Fibroblast of villous mesenchyme (primary cell): ENCODE measurements at places on chromosomes 6 and 20.

DNA sequence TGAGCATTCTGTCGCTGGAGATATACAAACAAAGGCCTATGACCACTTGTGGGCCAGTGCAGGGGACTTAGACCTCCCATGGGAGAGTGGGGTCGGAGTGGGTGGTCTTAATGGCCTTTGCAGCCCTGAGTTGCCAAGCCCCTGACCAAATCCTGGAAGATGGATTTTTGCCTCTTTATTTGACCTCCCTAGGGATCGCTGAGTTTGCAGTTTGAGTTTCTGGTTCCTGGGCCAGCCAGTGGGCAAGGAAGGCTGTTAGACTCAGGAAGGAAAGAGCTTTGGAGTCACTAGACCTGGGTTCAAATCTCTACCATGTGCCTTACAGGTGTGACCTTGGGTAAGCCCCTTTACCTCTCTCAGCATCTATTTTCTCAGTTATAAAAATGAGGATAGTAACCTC, 94.1 kb downstream of the CD40 start:
- no peak for DNase-seq

GRCh38 chr6:23980965-23981364, 145.1 kb upstream of the NRSN1 start:
- DNase-seq = no peak

GRCh38 chr6:54768494-54768893, 78.1 kb upstream of the FAM83B start:
- no peak for DNase-seq

- DNase-seq = no peak
These were observed 42.9 kb upstream of the LRFN2 start for GRCh38 chr6:40630051-40630450.

DNA sequence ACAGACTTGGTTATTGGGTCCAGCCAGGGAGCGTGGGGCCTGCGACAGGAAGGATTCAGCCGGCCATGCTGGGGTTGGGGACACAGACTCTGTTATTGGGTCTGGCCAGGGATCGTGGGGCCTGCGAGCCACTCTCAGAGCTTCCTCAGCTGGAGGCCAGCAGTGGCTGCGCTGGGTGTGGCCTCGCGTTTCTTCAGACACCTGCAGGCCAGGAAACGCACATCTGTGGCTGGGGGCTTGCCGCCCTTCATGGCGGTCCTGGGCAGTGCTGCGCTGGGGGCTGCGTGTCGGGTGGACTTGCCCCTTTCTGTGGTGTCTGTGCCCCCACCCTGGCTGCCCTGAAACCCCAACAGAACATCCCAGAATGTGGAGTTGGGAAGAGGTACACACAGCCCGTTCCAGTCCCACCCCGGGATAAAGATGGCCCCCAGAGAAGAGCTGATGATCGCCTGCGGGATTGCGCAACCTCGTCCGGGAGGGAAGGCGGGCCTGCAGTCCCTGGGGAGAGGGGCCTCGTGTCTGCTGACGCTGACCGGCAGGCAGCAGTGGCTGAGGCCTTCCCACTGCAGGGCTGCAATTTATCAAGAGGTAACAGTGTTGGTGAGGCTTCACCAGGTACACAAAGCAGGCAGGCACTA, 16.9 kb upstream of the MTG2 start:
- peak; percentile 79 for DNase-seq
